ENCODE measurements at places on chromosomes 6 and 20.

DNA sequence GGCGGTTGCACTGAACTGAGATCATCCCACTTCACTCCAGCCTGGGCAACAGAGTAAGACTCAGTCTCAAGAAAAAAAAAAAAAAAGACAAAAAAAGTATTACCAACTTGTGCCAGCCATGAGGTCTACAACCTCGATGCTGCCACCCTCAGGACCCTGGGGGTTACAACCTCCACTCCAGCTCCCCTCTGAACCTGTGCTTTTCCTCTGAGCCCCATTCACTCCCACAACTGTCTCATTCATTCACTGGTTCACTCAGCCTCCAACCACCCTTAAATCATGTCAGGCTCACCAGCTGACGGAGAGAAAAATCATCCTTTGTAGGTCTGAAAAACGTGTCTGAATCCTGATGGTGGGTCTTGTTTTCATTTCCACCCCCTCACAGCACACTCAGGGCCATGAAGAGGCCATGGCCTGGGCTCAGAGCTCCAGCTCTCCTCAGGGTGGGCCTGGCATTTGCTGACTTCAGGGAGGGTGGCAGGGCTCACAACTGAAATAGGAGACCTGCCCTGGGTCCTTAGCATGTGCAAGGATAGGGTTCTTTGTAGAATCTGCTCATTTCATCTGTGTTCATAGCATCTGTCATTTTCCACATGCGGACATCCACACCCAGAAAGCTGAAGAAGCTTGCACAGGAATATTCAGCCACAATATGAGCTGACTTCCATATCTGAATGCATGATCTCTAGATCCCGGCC is 1.9 kb upstream of the ULBP1 start:
- DNase-seq = peak; percentile 67

GRCh38 chr20:17558154-17558940 is 11.5 kb upstream of the DSTN start:
- peak; percentile 56 for DNase-seq

GRCh38 chr6:131572686-131573415 is at the start of gene ARG1:
TSS of gene ARG1 (plus strand) at chr6:131573226. CDS start at chr6:131573283, 57 bp downstream.
- DNase-seq = no peak

- DNase-seq = no peak
Observed at GRCh38 chr6:305371-306206, 13.3 kb downstream of the DUSP22 start.

DNA sequence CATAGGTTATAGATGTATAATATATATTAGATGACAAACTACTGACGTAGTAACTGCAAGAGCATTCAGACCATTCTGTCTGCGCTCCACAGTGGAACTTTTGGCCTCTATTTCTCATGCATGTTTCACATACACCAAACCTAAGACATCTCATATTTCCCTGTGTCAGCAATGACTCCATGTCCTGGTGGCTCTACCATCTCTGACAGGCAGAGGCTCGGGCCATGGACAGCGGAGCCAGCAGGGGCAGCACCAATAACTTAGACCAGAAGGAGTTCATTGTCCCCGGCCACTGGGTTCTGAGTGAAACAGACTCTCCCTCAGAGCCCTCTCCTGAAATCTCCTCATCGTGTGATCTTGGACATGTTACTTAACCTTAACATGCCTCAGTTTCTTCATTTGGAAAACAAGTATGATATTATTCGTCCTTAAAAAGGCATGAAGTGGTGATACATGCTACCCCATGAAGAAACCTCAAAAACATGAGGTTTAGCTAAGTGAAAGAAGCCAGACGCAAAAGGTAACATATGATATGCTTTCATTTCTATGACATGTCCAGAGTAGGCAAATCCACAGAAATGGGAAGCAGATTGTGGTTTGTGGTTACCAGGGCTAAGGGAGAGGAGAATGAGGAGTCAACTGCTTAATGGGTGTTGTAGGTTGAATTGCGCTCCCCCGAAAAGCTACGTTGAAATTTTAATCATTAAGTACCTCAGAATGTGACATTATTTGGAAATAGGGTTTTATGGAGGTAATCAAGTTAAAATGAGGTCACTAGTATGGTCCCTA is 564.0 kb upstream of the JARID2 start:
- DNase-seq = no peak

DNA sequence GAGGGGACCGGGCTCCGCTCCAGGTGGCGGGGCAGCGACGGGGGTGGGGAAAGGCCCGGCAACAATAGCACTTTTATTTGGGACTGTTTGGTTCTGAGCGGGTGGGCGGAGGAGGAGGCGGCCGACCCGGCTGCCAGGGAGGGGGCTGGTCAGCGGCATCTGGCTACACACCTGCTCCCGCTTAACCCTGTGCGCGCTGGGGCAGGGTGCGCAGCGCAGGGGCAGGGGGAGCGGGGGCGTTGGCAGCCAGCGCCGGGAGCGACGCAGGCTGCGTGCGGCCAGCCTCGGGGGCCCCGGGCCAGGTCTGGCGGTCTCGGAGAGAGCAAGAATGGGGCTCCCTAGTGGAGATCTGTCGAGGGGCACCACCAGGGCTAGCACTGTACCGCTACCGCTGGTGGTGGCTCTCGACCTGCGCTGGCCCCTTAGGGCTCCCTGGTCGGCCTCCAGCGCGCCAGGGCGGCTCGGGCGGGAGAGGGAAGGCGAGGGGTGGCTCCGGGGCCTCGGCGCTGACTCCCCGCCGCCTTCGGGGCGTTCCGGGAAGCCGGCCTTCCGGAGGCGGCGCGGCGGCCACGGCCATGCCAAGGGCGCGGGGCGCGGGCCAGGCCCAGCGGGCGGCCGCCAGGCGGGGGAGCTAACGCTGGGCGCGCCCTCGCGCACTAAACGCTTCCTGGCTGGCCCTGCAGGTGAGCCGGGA is 92.4 kb downstream of the NCR2 start:
- no peak for DNase-seq

- no peak for DNase-seq
Observed at GRCh38 chr6:6225885-6226529, 94.5 kb downstream of the F13A1 start.

DNA sequence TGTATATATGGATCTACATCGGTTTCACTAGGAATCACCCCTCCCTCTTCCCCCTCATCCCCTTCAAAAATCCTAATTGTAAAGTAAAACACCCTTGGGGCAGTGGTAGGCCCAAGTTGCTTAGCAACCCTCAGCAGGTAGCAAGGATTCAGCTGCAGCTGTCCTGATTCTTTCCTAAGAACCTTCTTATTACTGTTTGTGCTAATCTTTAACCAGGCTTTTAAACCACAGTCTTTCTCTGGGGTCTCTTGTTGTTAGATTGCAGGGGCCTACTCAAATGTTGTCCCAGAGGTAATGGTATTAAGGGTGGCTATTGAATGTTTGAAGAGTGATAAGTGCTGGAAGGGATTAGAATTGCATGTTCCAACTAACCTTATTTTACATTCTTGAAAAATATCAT is 46.4 kb downstream of the PRL start:
- no peak for DNase-seq

- no peak for DNase-seq
Observed at GRCh38 chr20:61657721-61658377, 405.8 kb downstream of the CDH4 start.

DNA sequence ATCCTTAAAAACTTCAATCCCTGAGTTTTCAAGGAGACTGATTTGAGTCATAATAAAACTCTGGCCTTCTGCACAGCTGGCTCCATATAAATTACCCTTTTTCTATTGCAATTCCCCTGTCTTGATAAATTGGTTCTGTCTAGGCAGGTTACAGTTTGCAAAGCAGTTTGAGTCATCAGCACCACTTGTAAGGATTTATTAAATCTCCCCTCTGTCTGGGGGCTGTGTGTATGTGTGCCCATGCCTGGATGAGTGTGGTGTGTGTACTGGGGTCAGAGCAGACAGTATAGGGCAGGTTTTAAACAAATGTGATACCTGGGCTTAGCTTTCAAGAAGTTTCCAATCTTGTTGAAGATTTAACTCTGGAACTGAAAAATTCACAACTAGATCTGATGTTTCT is 228.6 kb downstream of the FNDC1 start:
- DNase-seq = no peak

GRCh38 chr6:43786664-43787329 is 16.8 kb downstream of the VEGFA start:
- DNase-seq = no peak

- no peak for DNase-seq
Observed at GRCh38 chr20:50518270-50518721, 8.1 kb downstream of the PTPN1 start.

DNA sequence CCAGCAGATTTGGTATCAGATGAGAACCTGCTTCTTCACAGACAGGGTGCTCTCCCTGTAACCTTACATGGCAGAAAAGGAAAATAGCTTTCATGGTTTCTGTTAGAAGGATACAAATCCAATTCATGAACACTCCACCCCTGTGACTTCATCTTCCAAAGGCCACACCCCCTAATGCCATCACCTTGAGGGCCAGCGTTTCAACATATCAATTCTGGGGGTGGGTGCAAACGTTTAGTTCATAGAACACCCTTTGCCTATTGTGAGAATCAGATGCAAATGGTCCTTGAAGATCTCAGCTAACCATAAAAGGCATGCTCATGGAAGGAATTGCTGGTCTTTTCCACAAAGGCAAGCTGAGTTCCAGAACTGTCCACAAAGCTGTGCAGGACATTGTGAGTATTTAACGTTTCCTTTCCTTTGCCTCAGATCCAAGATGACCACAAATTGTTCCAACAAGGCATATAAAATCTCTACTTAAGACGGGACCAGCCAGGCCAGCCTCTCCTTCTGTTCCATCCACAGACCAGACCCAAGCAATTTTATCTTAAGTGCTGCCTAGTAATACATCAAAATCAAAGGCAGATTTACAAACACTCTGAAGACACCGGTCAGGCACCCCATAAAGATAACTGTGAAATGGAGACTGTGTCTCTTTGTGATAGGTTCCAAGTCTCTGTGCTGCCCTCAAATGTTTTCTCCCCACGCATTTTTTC is 34.7 kb upstream of the SSTR4 start:
- DNase-seq = no peak

DNA sequence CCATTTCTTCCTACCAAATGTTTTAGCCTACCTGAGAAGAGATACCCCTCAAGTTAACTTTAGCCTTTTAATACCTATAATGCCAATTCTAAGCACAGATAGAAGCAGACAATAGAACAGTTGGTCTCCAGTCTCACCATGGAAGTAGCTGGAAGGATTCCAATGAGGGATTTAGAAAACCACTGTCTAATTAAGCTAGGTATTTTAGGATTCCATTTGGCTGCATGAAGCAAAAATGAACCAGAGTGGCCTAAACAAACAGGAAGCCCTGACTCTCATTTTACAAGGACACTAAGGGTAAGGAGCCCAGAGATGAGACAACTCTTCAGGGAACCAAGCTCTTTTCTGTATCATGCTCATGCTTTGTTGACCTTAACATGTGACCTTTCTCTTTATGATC is 199.2 kb downstream of the ALDH8A1 start:
- no peak for DNase-seq
